Motor neuron (in vitro differentiated cells): ENCODE measurements at places on chromosomes 6 and 20. TPM values are rescaled to one million over a fixed set of nuclear protein-coding genes. Genes with fewer than 3 reads are reported as not detected.

The SMOC2 gene
- total RNA-seq: 29.0 and 31.4 TPM in 2 replicates

The PLA2G7 gene
- total RNA-seq: 1.0 and 1.2 TPM in 2 replicates

The ELOVL5 gene
- total RNA-seq: 191 and 201 TPM in 2 replicates

The KIF25 gene
- total RNA-seq: not detected in 2 replicates

The ABCF1 gene
- 40.7 and 43.2 TPM in 2 replicates for total RNA-seq

The GRM4 gene
- total RNA-seq: 1.5 and 1.6 TPM in 2 replicates

The DZANK1 gene
- total RNA-seq: 7.2 and 7.4 TPM in 2 replicates

The RHAG gene
- total RNA-seq: not detected in 2 replicates

The KIFC1 gene
- 25.5 and 29.8 TPM in 2 replicates for total RNA-seq

The TMEM151B gene
- total RNA-seq: 13.5 and 15.0 TPM in 2 replicates

The FOXQ1 gene
- not detected in 2 replicates for total RNA-seq

The CST4 gene
- not detected in 2 replicates for total RNA-seq

The BTN1A1 gene
- total RNA-seq: 0.68 and 0.76 TPM in 2 replicates

The GSTA3 gene
- not detected in 2 replicates for total RNA-seq

The MYO6 gene
- total RNA-seq: 20.1 and 24.9 TPM in 2 replicates

The KCNB1 gene
- 0.58 and 0.96 TPM in 2 replicates for total RNA-seq

The NOTCH4 gene
- total RNA-seq: 1.3 and 1.9 TPM in 2 replicates

The SUMO4 gene
- 0.86 and 0.92 TPM in 2 replicates for total RNA-seq

The PRSS35 gene
- total RNA-seq: 0.71 and 1.2 TPM in 2 replicates

The CRISP2 gene
- total RNA-seq: not detected in 2 replicates

The SCRT2 gene
- total RNA-seq: 6.9 and 7.0 TPM in 2 replicates

The SOX18 gene
- total RNA-seq: 0.20 and 0.27 TPM in 2 replicates

The RNF182 gene
- 6.3 and 7.6 TPM in 2 replicates for total RNA-seq

The TMEM74B gene
- 0.85 and 1.7 TPM in 2 replicates for total RNA-seq

The NR2E1 gene
- total RNA-seq: 1.1 and 1.2 TPM in 2 replicates

The RNF5 gene
- total RNA-seq: 61.2 and 62.6 TPM in 2 replicates

The FKBP5 gene
- 9.9 and 10.3 TPM in 2 replicates for total RNA-seq

The MAP1LC3A gene
- total RNA-seq: 34.2 and 38.0 TPM in 2 replicates

The HRH3 gene
- 0.11 and 0.20 TPM in 2 replicates for total RNA-seq

The TRAPPC3L gene
- 0.09 and 0.10 TPM in 2 replicates for total RNA-seq

The EMILIN3 gene
- total RNA-seq: 2.7 and 3.2 TPM in 2 replicates

The OR12D3 gene
- total RNA-seq: not detected in 2 replicates

The UNC93A gene
- 0.06 TPM in 1 of 2 replicates, not detected in the other for total RNA-seq

The ADGB gene
- total RNA-seq: 0.45 TPM in 1 of 2 replicates, not detected in the other

The TFAP2A gene
- 0.50 and 0.67 TPM in 2 replicates for total RNA-seq

The ETV7 gene
- total RNA-seq: 0.38 TPM in 1 of 2 replicates, not detected in the other

The CLVS2 gene
- 0.07 and 0.11 TPM in 2 replicates for total RNA-seq

The HSPA1L gene
- 1.2 and 1.3 TPM in 2 replicates for total RNA-seq

The EFCAB8 gene
- not detected in 2 replicates for total RNA-seq

The ZNF341 gene
- total RNA-seq: 0.92 and 1.1 TPM in 2 replicates

The MICB gene
- 0.73 and 1.1 TPM in 2 replicates for total RNA-seq

The BCAS1 gene
- 1.1 and 1.3 TPM in 2 replicates for total RNA-seq

The BRD2 gene
- 181 and 201 TPM in 2 replicates for total RNA-seq

The SPATS1 gene
- total RNA-seq: not detected in 2 replicates

The TRIM10 gene
- 0.89 TPM in 1 of 2 replicates, not detected in the other for total RNA-seq

The APOBEC2 gene
- 0.78 and 0.93 TPM in 2 replicates for total RNA-seq

The MEP1A gene
- not detected in 2 replicates for total RNA-seq

The CRISP3 gene
- not detected in 2 replicates for total RNA-seq

The MUCL3 gene
- 0.05 and 0.25 TPM in 2 replicates for total RNA-seq

The TFAP2C gene
- 0.10 TPM in 1 of 2 replicates, not detected in the other for total RNA-seq

The OR2B3 gene
- 0.69 TPM in 1 of 2 replicates, not detected in the other for total RNA-seq

The WFDC10B gene
- total RNA-seq: not detected in 2 replicates

The TRIM39 gene
- total RNA-seq: 8.9 and 10.6 TPM in 2 replicates
